ENCODE measurements at places on chromosomes 4 and X. TPM values are rescaled to one million over a fixed set of nuclear protein-coding genes. Genes with fewer than 3 reads are reported as not detected.

GRCh38 chrX:129701624-129702069 lies 37.1 kb upstream of the XPNPEP2 start:
- H3K27ac ChIP-seq = peak overlapping the region; percentile 76
- peak; percentile 20 for DNase-seq

DNA sequence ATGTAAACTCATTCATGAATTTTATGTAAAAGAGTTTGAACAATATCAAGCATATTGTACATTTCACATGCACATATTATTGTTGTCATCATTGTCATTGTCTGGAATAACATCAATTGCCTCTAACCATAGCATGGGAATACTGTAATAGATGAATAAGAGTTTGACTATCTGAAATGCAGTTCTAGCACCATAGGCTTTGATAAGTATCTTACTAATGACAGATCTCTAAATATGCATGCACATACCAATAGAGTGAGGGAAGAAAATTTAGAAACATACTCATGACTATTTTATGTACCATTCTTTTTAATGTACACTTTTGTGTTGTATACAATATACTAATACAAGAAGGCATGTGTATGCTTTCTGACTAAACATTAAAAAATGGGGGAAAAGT lies 161.6 kb upstream of the SPRY1 start:
- no peaks in the 10 kb centered on the region for H3K27me3 ChIP-seq
- H3K36me3 ChIP-seq = no peaks in the 10 kb centered on the region
- H3K4me1 ChIP-seq = peaks cover 53% of the 10 kb centered on the region
- DNase-seq = no peak
- peak overlapping the region; percentile 54 for H3K27ac ChIP-seq

GRCh38 chr4:173528378-173529321 lies 1.4 kb downstream of the HAND2 start:
- no peak for DNase-seq
- no peaks in the 10 kb centered on the region for H3K27me3 ChIP-seq
- peak overlapping the region; percentile 76 for H3K4me3 ChIP-seq

DNA sequence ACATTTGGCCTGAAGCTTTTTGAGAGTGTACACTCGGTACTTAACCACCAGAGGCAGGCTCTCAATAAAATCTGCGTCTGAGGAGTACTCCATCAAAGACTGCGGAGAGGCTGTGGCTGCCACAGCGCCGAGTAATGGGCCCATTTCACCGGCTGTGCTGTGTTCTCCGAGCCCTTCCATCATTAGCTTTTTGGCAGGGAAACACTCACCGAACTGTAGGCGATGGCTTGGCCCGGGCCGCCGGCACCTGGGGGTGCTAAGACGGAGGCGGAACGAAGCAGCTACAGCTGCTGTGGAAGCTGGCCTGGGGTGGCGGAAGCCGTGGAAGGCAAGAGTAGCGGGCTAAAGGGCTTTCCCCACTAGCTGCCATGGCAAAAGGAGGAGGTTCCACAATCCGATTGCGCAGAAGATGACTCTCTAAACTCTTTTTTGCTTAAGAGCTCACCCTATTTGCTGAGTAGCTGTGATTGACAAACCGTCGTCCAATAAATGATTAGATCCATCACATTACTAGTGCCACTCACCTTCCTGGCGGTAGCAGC lies 48.5 kb upstream of the PABPC1L2A start:
- no peaks in the 10 kb centered on the region for H3K27me3 ChIP-seq
- H3K27ac ChIP-seq = no peak overlapping the region
- no peak overlapping the region for H3K4me3 ChIP-seq
- H3K36me3 ChIP-seq = no peaks in the 10 kb centered on the region
- no peak for DNase-seq
- no peaks in the 10 kb centered on the region for H3K4me1 ChIP-seq

DNA sequence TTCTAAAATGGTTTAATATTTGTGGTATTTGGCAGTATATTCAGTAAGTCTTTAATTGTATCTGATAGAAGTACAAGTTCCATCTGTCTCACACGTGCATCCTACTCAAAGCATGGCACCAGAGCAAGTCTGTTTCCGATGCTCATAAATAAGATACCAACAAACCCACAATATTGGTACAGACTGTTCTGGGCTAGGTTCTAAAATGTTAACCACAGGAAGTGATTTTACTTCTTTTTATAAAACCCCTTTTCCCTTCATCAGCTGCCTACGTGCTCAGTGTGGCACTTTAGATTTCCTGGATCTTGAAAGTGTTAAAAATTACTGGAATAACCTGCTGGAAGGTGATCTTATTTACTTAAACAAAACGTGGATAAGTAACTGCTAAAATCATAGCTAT lies 165.1 kb downstream of the CFAP299 start:
- H3K27me3 ChIP-seq = no peaks in the 10 kb centered on the region
- no peaks in the 10 kb centered on the region for H3K36me3 ChIP-seq
- H3K27ac ChIP-seq = no peak overlapping the region
- H3K4me3 ChIP-seq = no peak overlapping the region
- no peak for DNase-seq
- H3K4me1 ChIP-seq = no peaks in the 10 kb centered on the region

GRCh38 chrX:110015915-110016314 lies 13.0 kb downstream of the TMEM164 start:
- H3K36me3 ChIP-seq = no peaks in the 10 kb centered on the region

GRCh38 chrX:7024850-7025249 lies 122.7 kb upstream of the STS start:
- H3K27ac ChIP-seq = no peak overlapping the region
- H3K36me3 ChIP-seq = no peaks in the 10 kb centered on the region
- H3K4me3 ChIP-seq = no peak overlapping the region
- H3K4me1 ChIP-seq = no peaks in the 10 kb centered on the region
- no peaks in the 10 kb centered on the region for H3K27me3 ChIP-seq
- no peak for DNase-seq

DNA sequence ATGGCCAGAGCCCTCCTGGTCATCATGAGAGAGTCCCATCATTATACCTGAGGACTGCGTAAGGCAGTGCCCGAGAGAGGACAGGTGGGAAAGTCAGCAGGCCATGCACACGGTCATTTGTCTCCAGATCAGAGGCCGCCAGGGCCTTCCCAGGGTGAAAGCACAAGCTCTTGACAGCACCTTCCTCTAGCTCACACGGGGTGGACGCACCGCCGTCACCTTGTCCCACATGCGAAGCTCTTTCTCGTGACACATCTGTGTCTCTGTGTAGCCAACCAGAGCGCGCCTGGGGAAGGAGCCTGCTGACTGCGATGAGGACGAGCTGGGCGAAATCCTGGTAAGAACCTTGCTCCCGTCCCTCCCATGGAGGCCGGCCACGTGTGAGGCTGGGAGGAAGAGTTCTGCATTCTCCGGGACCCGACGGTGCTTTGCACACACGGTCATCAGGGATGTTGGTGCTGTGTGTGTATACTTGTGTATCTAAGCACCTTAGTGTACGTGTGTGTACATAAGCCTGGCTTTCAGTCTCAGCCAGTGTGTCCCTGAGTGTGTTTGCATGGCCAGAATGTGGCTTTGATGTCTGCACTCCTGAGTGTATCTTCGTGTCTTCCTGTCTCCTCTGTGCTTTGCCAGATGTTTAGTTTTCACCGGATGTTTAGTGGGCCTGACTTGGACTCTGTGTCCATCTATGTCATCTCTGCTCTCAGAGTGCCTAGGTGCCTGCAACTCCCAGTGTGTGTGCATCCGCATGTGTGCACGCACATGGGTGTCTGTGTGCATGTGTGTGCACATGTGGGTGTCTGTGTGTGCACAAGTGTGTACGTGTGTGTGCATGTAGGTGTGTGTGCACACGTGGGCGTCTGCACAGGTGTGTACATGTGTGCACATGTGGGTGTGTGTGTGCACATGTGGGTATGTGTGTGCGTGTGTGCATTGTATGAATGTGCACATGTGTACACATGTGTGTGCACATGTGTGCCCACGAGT lies 15.1 kb downstream of the ATP5ME start:
- H3K4me1 ChIP-seq = no peaks in the 10 kb centered on the region
- no peak overlapping the region for H3K27ac ChIP-seq
- H3K4me3 ChIP-seq = no peak overlapping the region
- DNase-seq = no peak
- no peaks in the 10 kb centered on the region for H3K36me3 ChIP-seq
- H3K27me3 ChIP-seq = no peaks in the 10 kb centered on the region

DNA sequence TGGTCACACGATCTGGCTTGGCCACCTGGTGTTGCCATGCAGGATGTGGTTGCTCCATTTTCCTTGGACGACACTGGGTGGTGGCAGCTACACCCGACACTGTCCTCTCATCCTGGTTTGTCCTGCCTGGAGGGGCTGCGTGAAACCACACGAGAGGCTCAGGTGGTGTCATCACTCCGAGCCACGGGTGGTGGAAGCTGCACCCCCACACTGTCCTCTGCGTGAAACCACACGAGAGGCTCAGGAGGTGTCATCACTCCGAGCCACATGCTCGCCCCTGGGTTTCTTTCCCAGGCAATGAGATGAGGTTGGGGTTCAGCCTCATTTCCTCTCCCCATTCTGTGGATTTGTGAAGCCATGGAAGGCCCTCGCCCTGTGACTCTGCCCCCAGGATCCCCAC lies 34.3 kb downstream of the WFS1 start:
- no peak overlapping the region for H3K27ac ChIP-seq
- no peak for DNase-seq
- no peaks in the 10 kb centered on the region for H3K27me3 ChIP-seq
- H3K36me3 ChIP-seq = peaks cover 30% of the 10 kb centered on the region
- no peak overlapping the region for H3K4me3 ChIP-seq

GRCh38 chrX:44997888-44998287 lies 124.9 kb downstream of the KDM6A start:
- peaks cover 16% of the 10 kb centered on the region for H3K4me1 ChIP-seq
- peak overlapping the region; percentile 25 for H3K4me3 ChIP-seq
- no peak for DNase-seq
- no peak overlapping the region for H3K27ac ChIP-seq

DNA sequence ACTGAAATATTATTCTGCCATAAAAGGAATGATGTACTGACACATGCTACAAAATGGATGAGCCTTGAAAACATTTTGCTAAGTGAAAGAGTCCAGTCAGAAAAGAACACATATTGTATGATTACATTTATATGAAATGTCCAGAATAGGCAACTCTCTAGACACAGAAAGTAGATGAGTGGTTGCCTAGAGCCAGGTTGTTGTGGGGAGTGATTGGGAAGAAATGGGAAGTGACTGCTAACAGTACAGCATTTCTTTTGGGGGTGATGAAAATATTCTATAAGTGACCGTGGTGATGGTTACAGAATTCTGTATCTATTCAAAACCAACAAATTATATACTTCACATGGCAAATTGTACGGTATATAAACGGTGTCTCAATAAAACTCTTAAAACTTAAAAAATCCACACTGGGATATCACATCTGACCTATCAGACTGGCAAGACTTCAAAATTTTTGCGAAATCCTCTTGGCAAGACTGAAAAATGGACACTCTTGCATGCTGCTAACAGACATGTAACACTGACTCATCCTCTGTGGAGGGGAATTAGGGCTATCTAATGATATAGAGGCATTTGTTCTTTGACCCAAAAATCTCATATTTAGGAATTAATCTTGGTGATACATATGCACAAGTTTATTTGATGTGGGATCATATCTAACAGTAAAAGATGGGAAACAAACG lies 71.8 kb downstream of the FAM13A start:
- DNase-seq = no peak
- no peak overlapping the region for H3K4me3 ChIP-seq
- no peaks in the 10 kb centered on the region for H3K36me3 ChIP-seq

DNA sequence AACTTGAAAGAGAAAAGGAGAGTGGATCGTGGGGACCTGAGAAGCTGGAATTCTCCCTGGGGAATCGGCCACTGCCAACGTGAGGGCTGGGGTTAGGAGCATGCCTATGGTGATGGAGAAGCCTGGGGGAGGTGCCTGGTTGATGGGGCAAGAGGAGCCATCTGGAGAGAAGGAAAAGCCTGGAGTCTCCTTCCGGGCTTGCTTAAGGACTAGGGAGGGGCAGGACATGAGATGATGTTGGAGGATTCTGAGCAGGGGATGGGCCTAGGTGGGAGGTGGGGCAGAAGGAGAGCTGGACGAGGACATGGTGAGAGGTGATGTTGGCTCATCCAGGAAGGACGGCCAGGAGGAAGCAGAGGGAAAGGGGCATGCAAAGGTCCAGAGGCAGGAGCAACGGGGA lies 35.0 kb upstream of the GYG2 start:
- H3K4me1 ChIP-seq = no peaks in the 10 kb centered on the region
- no peak for DNase-seq
- no peaks in the 10 kb centered on the region for H3K27me3 ChIP-seq
- no peaks in the 10 kb centered on the region for H3K36me3 ChIP-seq

Gene TAF7L
- not detected for total RNA-seq

Gene TLL1
- total RNA-seq = 10.6 TPM

- H3K27me3 ChIP-seq = no peaks in the 10 kb centered on the region
- no peak for DNase-seq
- H3K36me3 ChIP-seq = no peaks in the 10 kb centered on the region
These were observed 70.8 kb upstream of the PGRMC2 start for GRCh38 chr4:128358231-128358912.

Gene DDX53
- not detected for total RNA-seq

GRCh38 chrX:3346501-3347259 lies at the start of gene MXRA5:
MXRA5 (minus strand) TSS chrX:3346652; CDS start chrX:3343833, 2,819 bp downstream.
- H3K4me3 ChIP-seq = peak within 1 kb of the TSS; percentile 70
- no peaks in the 10 kb centered on the region for H3K36me3 ChIP-seq
- no peak within 1 kb of the TSS for H3K27ac ChIP-seq
- DNase-seq = no peak

DNA sequence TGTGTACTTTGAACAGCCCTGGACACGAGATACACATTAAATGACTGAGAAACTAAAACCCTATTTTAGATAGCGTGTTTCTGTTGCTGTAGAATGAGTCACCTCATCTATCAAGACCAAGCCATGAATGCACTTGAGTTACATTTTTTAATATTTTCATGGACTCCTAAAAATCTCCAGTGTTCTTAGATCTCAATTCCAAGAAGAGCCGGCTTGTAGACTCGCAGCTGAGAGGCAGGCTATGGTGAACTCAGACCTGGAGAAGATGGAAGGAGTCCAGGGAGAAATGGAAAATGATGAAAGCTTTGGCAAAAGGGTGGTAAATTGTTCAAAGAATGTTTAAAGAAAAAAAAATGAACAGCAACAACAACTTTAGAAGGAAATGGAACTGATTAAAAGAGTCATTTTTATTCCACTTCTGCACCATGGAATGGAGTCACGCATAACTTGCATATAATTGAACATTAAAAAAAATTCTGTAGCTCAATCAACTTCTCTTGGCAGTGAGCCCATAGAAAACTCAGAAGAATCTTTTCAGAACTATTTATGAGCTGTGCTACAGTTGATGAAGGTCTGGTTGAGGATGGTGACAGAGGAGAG lies 129.8 kb downstream of the MXRA5 start:
- no peak overlapping the region for H3K27ac ChIP-seq
- DNase-seq = no peak
- H3K4me1 ChIP-seq = no peaks in the 10 kb centered on the region
- H3K27me3 ChIP-seq = no peaks in the 10 kb centered on the region

DNA sequence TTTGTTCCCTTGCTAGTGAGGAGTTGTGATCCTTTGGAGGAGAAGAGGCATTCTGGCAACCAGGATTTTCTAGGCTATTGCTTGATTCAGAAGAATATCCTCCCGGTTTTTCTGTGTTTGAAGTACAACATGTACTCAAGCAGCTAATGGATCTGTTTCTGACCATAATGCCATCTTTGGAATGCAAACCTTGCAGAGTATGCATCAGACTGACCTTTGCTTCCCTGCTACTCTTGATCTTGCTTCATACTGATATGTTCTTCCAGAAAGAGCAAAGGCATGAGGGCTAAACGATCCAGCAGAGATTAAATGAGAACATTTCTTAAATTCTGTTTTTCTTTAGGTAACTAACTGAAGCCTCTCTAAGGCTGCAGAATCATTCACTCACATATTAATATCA lies 265.4 kb upstream of the SLC7A11 start:
- H3K36me3 ChIP-seq = no peaks in the 10 kb centered on the region
- no peaks in the 10 kb centered on the region for H3K4me1 ChIP-seq
- no peak overlapping the region for H3K4me3 ChIP-seq
- no peak for DNase-seq

GRCh38 chrX:11420851-11421250 lies 127.6 kb downstream of the AMELX start:
- H3K4me1 ChIP-seq = no peaks in the 10 kb centered on the region
- H3K27me3 ChIP-seq = no peaks in the 10 kb centered on the region
- H3K27ac ChIP-seq = no peak overlapping the region
- H3K4me3 ChIP-seq = no peak overlapping the region

Measured in thoracic aorta (tissue), 2 donors.